ENCODE measurements at places on chromosomes 5 and 9. TPM values are rescaled to one million over a fixed set of nuclear protein-coding genes. Genes with fewer than 3 reads are reported as not detected.

- DNase-seq, result peak; percentile 61
Observed at GRCh38 chr5:36374266-36374862, 72.7 kb upstream of the RANBP3L start.

DNA sequence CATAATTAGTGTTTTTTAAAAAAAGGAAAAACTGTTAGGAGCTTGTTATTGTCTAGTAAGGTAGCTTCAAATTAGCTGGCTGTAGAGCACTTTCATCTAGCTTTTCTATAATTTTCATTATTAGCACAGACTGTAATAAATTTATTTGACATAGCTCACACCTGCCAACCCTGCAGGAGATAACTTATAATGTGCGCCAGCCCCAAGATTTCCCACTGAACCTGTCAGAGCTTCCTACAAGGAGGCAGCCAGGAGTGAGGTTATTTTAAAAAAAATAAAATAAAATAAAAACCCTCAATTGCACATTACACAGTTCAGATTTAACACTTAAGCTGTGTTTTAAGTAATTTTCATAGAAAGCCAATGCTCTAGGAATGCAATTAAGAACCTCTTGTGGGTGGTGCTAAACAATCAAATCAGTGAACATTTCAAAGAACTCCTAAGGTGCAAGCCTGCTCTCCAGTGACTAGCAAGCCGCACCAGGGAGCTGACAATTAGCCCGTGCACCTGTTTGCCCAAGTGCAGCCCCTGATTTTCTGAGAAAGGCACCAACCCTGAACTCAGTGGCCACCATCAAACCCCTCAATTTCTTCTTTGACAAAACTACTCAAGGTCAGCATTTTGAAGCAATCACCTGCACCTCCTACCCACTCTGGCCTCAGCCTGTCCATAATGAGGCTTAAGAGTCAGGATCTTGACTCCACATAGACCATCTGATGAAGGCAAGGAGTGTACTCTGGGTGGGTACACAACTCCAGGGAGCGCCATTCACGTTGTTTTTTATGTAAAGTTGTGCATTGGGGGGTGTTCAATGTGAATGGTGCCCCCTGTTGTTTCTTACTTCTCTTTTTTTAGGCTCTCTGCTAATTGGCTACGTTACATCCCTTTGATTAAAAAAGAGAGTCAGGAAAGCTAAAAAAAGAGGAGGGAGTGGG, 385.3 kb upstream of the WWC1 start:
- no peak for DNase-seq

- no peak for DNase-seq
Observed at GRCh38 chr5:103027267-103027666, 92.7 kb downstream of the GIN1 start.

WDR38 gene
- not detected for total RNA-seq

SPATA31D4 gene
- total RNA-seq, result not detected

LIFR gene
- total RNA-seq, result 66.1 TPM
